ENCODE measurements at places on chromosomes 11 and 22.

GRCh38 chr11:76361374-76361773 lies 19.6 kb downstream of the THAP12 start:
- DNase-seq: no peak

- no peak for DNase-seq
Observed at GRCh38 chr11:43830928-43831440, 49.6 kb upstream of the ALKBH3 start.

DNA sequence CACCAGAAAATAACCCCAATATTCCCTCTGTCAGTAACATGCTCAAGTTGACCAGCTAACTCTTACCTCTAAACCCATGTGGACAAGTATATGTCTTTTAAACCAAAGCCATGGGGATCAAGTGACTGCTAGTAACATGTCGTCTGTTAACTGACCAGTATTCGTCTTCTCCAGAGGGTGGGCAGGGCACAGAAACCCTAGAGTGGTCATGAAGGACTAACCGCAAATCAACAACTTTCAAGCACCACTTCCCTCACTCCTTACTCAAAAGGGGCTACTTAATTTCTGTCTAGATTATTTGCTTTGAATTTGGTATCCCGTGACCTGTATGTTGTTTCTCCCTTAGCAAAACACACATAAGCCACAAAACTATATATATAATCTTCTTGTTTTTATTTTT lies 293.2 kb downstream of the SWAP70 start:
- no peak for DNase-seq

DNA sequence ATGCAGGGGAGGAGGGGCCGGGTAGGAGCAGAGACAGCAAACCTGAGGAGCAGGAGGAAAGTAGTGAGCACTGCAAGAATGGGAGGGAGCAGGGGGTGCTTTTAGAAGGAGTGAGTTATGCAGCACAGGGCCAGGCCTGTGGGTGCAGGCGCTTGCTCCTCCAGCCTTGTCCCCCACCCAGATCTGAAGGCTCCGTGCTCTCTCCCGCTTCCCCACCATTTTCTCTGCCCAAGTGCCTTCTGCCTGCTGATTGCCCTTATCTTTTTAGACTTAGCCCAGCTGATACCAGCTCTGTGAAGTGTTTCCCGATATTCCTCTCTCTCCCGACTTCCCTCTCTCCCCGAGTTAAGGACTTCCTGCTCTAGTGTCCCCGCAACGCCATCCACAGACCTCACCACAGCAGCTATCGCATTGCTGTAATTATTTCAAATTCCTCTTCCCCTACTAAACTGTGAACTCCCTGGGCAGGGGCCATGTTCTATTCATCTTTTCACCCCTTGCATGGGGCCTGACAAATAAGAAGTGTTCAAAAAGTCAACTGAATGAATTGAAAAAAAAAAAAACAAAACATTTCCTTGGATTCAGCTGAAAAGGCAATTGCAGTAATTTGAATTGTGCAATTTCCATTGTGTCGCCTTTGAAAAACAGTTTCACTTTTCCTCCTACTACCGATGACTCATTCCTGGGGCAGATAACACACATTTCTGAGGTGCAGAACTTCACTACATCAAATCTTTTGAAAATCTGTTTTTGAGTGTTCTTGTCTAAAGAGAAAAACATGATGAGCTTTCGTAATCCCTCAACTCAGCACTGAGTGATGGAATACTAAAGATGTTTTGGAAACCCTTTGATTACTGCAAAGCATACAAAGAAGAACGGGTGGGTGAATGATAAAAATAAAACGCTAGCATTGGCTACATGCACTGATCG lies 69.7 kb upstream of the BMAL1 start:
- no peak for DNase-seq

DNA sequence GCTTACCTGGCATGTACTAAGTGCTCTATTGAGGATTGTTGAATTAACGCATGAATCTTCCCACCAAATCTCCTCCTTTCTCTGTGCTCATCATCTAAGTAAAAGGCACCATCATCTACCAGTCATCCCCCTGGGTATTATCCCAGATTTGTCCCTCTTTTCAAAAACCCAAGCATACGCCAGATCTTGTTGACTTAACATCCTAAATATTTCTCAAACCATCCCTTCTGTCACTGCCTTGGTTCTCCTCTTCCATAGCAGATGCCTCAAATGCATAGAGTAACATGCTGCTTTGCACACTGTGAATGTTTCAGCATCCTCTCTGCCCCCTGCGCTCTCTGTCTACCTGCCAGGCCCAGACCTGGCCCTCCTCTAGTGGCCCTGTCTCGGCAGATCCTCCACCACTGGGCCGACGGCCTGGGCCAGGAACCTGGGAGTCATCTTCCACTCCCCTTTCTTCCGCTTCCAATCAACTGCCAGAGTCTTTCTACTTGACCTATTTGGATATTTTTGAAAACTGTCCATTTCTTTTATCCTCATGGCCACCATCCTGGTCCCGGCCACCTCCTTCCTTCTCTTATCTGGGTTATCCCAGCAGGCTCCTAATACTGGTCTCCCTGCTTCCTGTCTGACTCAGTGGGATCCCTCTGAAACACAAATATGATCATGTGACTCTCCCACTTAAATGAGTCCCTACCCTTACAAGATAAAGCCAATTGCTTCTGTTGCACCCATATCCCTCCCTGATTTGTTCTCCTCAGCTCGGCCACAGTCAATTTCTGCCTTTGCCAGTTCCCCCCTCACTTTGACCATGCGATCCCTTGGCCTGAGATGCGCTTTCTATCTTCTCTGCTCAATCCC lies 3.4 kb upstream of the TAB1 start:
- DNase-seq: no peak

DNA sequence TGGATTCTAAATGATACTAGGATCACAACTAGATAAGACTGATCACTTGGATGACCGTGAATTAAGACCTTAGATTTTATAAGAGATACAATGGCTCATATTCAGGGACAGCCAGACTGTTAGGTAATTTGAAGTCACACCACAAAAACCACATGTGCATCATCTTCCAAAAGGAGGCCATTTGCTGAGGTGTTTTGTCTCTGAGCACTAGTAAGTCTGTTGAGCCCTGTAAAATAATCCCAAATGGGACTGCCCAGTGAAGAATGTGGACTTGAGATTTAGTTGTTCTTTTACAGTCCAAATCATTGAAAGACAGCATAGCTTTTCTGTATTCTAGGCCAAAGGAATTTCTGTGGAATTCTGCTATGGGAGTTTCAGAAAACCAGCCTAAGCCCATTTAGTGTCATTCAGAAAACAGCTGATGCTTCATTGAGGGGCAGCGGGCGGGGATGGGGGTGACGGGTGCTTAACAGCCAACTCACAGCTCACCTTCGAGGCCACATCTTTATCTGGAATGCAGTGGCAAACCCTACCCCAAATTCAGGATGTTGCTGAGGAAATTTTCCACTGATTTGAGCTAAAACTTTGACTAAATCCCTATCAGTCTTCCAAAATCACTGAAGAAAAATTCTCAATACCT lies 80.1 kb upstream of the BIRC3 start:
- no peak for DNase-seq

- DNase-seq: no peak
Observed at GRCh38 chr22:28425211-28425610, 254.4 kb downstream of the TTC28 start.

- DNase-seq: no peak
Observed at GRCh38 chr11:113263458-113264259, 50.7 kb upstream of the TTC12 start.

GRCh38 chr22:28019881-28020861 lies 101.1 kb upstream of the PITPNB start:
- no peak for DNase-seq

DNA sequence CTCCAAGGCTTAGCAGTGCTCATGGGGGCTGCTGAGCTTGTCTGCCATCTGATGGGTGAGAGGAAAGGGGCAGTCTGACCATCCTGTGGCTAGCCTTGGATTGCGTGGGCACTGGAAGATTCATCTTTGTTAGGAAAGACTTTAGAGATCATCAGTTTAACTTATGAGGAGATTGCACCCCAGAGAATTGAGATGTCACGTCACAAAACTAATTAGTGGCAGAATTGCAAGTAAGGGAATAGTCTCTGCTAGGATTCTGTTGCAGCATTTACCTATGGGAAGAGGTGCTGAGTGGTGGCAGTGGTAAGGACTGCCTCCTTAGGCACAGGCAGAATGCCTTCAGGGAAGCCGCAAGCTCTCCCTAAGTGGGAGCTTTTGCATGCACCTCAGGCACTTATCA lies 42.8 kb upstream of the HSPA8 start:
- DNase-seq: no peak

GRCh38 chr11:26943636-26944035 lies 50.3 kb upstream of the FIBIN start:
- no peak for DNase-seq

DNA sequence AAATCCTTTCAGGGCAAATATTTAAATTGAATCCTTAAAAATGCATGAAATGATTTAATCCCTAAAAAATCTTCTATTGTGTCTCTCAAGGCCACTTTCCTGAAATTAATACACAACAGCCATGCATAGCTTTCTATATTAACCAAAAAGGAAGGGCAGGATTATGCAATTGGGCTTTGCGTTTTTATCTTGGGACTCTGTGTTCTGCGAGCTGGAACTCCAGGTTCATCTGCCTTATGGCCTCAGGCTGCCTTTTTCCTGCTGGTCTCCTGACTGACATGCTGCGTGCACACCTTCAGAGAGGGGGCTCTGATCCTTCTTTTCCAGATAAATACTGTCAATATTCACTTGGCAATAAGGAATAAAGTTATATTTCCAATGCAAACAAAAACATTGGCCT lies 141.7 kb upstream of the GRIA4 start:
- DNase-seq: no peak

GRCh38 chr11:68929135-68929534 lies 25.4 kb downstream of the IGHMBP2 start:
- no peak for DNase-seq

DNA sequence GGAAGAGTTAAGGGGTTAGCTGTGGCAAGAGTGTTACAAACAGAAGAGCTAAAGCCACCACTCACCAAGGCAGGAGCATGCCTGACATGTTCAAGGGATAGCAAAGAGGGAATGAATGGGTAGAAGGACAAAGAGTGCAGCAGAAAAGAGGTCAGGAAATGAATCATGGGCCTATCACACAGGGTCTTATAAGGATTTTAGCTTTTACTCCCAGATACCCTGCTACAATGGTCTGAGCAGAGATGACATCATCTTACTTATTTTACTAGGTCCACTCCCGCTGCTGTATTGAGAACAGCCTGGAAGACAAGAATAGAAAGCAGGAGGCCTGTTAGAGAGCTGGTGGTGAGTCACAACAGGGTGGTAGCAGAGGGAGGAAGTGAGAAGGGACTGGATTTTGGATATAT lies 9.8 kb downstream of the TRAF6 start:
- DNase-seq: no peak

GRCh38 chr11:120899720-120900119 lies 124.2 kb upstream of the TBCEL start:
- DNase-seq: no peak

GRCh38 chr11:133833898-133834681 lies 11.2 kb downstream of the SPATA19 start:
- no peak for DNase-seq

GRCh38 chr11:41926339-41926738 lies 466.9 kb upstream of the LRRC4C start:
- DNase-seq: no peak

GRCh38 chr22:32123657-32124056 lies 35.4 kb downstream of the C22orf42 start:
- no peak for DNase-seq

DNA sequence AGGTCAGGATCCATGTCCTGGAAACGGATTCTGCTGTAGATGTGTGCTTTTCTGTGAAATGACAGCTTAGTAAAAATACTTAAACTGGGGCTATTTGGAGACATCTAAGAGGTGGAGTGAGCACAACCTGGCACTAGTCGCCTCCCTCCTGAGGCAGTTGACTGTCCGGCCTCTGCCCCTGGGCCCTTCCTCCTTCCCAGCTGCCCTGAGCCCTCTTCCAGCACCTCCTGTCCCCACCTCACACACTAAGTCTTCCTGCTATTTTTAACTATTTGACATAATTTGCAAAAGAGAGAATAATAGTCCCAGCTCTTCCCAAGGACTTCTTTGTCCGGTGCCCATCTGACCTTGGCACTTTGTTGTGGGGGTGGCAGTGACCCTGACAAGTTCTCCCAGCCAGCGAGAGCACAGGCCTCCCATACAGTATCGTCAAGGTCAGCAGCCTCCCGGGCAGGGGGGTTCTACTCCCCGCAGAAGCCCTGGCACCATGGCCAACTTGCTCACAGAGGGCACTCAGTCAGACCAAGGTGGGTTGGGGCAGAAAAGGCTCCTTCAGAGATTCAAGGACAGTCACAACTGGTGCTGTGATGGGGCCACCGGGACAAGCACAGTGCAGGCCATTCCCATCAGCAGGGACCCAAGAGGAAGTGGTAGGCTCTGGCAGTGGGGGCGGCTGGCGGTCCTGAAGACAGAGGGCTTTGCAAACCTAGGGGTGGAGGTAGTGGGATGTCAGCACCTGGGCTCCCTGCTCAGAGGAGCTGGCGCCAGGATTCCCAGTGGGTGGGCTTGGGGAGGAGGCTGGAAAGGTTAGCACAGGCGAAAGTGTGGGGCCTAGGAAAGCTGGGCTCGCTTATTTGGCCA lies 5.5 kb upstream of the NEAT1 start:
- peak; percentile 55 for DNase-seq

GRCh38 chr11:4480577-4481239 lies 1.7 kb upstream of the OR52K1 start:
- DNase-seq: no peak

GRCh38 chr11:96101146-96101545 lies 177.2 kb upstream of the MTMR2 start:
- DNase-seq: no peak

- no peak for DNase-seq
Observed at GRCh38 chr11:118984825-118985224, 13.1 kb upstream of the CENATAC start.

GRCh38 chr11:83115551-83115950 lies 41.4 kb upstream of the PCF11 start:
- DNase-seq: no peak

DNA sequence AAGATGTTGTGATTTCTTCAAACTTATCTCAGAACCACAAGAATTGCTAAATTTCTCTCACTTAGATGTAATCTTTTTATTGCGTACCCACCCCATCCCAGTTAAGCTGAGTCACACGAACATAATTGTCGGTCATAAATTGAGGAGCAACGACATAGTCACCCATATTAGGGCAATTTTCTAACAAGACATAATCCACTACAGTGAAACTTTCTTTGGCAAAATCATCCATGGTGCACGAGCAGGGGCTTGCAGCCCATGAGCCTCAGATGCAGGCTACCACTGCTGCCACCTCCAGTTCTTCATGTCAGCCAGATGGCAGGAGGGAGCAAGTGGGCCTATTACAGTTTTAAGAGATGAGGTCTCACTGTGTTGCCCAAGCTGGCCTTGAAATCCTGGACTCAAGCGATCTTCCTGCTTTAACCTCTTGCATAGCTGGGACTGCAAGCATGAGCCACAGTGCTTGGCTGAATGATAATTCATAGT lies 70.3 kb upstream of the GRK2 start:
- DNase-seq: no peak

DNA sequence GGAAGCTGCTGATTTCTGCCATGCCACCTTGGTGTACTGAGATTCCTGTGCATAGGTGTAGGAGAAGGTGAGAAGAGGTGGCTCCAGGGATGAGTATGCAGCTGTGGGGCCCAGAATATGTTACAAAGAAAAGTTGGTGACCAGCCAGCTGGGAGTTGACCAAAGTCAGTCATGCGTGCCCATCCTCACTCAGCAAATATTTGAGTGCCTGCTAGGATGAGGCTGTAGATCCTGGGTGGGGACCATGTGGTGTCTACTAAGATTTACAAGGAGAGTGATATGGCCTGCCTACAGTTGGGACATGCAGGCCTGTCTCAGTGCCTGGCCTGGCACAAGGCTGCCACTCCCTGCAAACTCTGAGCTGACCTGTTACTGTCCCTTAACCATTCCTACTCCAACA lies 19.4 kb downstream of the RNF185 start:
- DNase-seq: no peak

Data from pancreas (tissue), 10 donors.